ENCODE measurements at places on chromosomes 6 and 20. TPM values are rescaled to one million over a fixed set of nuclear protein-coding genes. Genes with fewer than 3 reads are reported as not detected.

The RHAG gene
- not detected for total RNA-seq

The DAAM2 gene
- 2.5 TPM for total RNA-seq

The FAM209B gene
- total RNA-seq: not detected

GRCh38 chr6:131948692-131949619, 2.2 kb downstream of the CCN2 start:
- H3K36me3 ChIP-seq: peaks cover 19% of the 10 kb centered on the region
- peaks cover 37% of the 10 kb centered on the region for H3K4me1 ChIP-seq
- no peaks in the 10 kb centered on the region for H3K27me3 ChIP-seq

DNA sequence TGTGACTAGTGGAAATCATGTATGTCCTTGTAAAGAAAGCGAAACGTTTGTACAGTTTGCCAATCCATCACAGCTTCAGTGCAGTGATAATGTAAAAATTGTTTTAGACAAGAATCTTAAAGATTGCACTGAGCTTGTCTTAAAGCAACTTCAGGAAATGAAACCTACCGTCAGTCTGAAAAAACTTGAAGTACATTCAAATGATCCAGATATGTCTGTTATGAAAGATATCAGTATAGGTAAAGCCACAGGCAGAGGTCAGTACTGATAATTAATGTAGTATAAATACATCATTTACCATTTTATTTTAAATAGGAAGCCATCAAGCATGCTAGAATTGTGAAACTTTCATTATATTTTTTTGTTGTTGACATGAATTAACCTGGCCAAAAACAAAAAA, 60.9 kb upstream of the SMIM8 start:
- no peak for DNase-seq
- H3K27me3 ChIP-seq: no peaks in the 10 kb centered on the region
- no peak overlapping the region for H3K4me3 ChIP-seq
- peaks cover 4% of the 10 kb centered on the region for H3K36me3 ChIP-seq
- no peak overlapping the region for H3K27ac ChIP-seq

- no peak for DNase-seq
- H3K4me1 ChIP-seq: no peaks in the 10 kb centered on the region
- H3K4me3 ChIP-seq: no peak overlapping the region
- H3K27ac ChIP-seq: no peak overlapping the region
- no peaks in the 10 kb centered on the region for H3K27me3 ChIP-seq
Observed at GRCh38 chr20:50491926-50492634, 18.1 kb upstream of the PTPN1 start.

GRCh38 chr20:40278673-40279072, 410.4 kb downstream of the MAFB start:
- no peak overlapping the region for H3K4me3 ChIP-seq
- peak overlapping the region; percentile 96 for H3K27ac ChIP-seq
- peaks cover 9% of the 10 kb centered on the region for H3K36me3 ChIP-seq
- no peak for DNase-seq

DNA sequence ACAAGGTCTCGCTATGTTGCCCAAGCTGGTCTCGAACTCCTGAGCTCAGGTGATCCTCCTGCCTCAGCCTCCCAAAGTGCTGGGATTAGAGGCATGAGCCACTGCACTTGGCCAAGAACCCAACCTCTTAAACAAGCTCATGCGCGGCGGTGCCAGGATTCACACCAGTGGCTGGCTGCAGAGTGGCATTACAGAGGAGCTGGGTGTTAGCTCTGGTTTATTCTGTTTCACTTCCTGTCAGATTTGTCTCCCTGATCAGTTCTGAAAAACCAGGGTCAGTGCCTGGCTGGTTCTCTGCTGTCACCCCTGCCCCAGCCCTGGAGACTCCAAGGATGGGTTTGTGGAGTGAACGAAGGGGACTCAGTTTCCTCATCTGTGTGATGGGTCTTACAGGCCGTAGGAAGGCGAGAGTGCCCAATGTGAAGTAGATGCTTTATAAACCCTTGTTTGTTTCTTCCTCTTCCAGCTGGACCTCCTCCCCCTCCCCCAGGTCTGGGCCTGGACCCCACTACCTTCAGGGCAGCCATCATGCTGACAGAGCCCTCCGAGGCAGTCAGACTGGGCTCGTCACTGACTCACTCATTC, 63.4 kb downstream of the UBE2V1 start:
- no peaks in the 10 kb centered on the region for H3K36me3 ChIP-seq
- DNase-seq: no peak
- H3K4me3 ChIP-seq: no peak overlapping the region
- no peak overlapping the region for H3K27ac ChIP-seq

DNA sequence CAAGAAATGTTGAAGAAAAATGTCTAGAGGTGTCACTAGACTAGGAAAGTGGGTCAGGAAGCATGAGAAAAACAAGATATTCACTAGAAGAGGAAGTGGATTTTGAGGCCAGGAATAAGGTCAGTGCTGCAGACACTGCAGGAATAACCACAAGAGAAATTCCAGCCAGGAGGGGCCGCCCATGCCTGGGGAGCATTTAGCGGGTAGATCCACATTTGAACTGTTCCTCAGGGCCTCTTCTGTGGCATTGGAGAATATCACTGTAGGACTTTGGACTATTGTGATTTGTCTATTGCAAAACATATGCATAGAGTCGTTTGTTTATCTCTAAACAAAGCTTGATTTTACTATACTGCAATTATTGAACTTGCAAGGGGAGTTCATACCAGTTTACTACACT, 49.6 kb upstream of the CCDC28A start:
- DNase-seq: no peak
- no peaks in the 10 kb centered on the region for H3K27me3 ChIP-seq
- H3K36me3 ChIP-seq: no peaks in the 10 kb centered on the region
- no peaks in the 10 kb centered on the region for H3K4me1 ChIP-seq
- H3K4me3 ChIP-seq: no peak overlapping the region

- H3K36me3 ChIP-seq: no peaks in the 10 kb centered on the region
- H3K27me3 ChIP-seq: no peaks in the 10 kb centered on the region
- DNase-seq: no peak
- H3K4me3 ChIP-seq: no peak overlapping the region
- H3K27ac ChIP-seq: no peak overlapping the region
Observed at GRCh38 chr20:57133926-57134650, 132.4 kb downstream of the BMP7 start.

GRCh38 chr6:138931660-138932059, 56.4 kb downstream of the REPS1 start:
- H3K4me3 ChIP-seq: no peak overlapping the region
- H3K36me3 ChIP-seq: peaks cover 2% of the 10 kb centered on the region
- no peaks in the 10 kb centered on the region for H3K27me3 ChIP-seq
- H3K4me1 ChIP-seq: peaks cover 5% of the 10 kb centered on the region
- H3K27ac ChIP-seq: no peak overlapping the region
- DNase-seq: no peak

- H3K4me1 ChIP-seq: no peaks in the 10 kb centered on the region
- H3K36me3 ChIP-seq: no peaks in the 10 kb centered on the region
- no peaks in the 10 kb centered on the region for H3K27me3 ChIP-seq
- DNase-seq: peak; percentile 78
- H3K4me3 ChIP-seq: no peak overlapping the region
Observed at GRCh38 chr6:95203153-95203754, 374.1 kb upstream of the MANEA start.

DNA sequence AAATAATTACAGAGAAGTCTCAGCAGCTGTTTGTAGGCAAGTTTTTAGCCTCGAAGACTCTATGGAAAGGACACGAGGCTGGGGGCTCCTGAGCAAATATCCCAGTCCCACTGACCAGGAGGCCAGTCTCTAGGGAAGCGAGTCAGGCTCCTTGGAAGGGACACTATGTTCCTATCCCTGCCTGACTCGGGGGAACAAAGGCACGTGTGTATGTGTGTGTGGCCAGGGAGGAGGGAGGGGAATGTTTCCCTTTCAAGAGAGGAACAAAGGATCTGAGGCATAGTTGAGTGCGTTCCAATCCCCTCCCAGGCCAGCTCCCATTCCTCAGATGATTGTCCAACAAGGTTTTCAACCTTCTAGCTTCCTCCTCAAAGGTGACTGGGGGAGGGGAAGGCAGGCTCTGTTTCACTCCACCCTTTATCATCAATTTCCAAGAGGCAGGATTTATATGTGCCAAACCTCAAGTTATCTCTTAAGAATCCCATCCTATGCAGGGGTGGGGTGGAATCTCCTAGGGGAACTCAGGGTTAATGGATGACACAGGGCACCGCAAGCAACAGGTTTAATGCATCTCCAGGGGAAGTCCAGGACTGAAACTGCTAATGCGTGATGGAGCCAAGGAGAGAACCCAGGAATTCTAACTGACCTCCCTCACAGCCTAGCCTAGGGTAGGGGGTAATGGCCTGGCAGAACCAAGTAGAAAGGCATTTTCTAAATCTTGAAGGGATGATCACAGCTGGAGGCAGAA, 9.9 kb downstream of the BCL2L1 start:
- H3K27ac ChIP-seq: peak overlapping the region; percentile 84
- H3K4me3 ChIP-seq: peak overlapping the region; percentile 39
- peaks cover 79% of the 10 kb centered on the region for H3K4me1 ChIP-seq
- H3K27me3 ChIP-seq: no peaks in the 10 kb centered on the region

- no peak for DNase-seq
- no peaks in the 10 kb centered on the region for H3K4me1 ChIP-seq
- no peak overlapping the region for H3K27ac ChIP-seq
- no peaks in the 10 kb centered on the region for H3K36me3 ChIP-seq
Observed at GRCh38 chr6:75449630-75450206, 43.9 kb downstream of the FILIP1 start.

- H3K4me1 ChIP-seq: peaks cover 15% of the 10 kb centered on the region
- H3K36me3 ChIP-seq: no peaks in the 10 kb centered on the region
- H3K27ac ChIP-seq: no peak overlapping the region
Observed at GRCh38 chr6:42154461-42155209, 12.2 kb upstream of the C6orf132 start.

- no peak overlapping the region for H3K4me3 ChIP-seq
- H3K27me3 ChIP-seq: no peaks in the 10 kb centered on the region
- peaks cover 7% of the 10 kb centered on the region for H3K4me1 ChIP-seq
- DNase-seq: peak; percentile 32
Observed at GRCh38 chr6:145427232-145427631, 308.1 kb downstream of the EPM2A start.

- H3K36me3 ChIP-seq: no peaks in the 10 kb centered on the region
- H3K4me1 ChIP-seq: no peaks in the 10 kb centered on the region
- no peak for DNase-seq
- no peak overlapping the region for H3K27ac ChIP-seq
- no peaks in the 10 kb centered on the region for H3K27me3 ChIP-seq
Observed at GRCh38 chr6:101918471-101918870, 525.0 kb downstream of the GRIK2 start.

DNA sequence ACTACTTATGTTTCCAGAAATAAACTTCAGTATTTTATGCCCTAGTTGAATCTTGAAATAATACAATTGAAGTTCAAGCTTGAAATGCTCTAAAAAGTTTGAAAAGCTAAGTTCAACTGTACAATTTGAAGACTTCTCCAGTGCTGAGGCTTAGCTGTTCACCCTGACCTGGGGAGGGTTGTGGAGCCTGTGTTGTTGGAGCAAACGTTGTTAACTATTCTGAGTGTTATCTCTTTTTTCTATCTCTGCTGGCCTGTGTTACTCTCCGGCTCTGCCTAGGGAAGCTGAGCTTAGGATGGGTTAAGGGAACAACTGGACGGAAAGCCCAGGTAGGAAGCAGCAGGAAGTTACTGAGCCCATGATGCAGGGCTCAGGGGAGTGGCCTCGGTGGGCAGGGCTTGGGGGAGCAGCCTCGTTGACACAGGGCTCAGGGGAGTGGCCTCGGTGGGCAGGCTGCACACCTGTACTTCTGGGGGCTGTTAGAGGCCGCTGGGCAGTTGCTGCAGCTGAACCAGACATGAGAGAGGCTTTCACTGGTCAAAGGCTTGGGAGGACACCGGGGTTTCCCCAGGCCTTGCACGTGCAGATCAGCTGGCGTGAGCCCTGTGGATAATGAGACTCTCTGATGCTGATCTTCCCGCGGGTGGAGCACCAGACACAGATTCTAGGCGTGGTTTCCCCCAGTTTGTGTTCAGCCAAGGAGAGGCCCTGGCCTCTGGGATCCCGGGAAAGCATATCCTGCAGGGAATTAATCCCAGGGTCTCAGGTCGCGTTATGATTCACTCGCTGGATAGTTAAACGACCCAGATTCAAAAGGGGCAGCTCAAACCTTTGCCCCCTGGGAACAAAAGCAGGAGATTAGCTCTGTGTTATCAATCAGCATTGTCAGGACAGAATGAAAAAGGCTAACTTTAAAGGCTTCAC, 58.9 kb downstream of the ERMARD start:
- peaks cover 7% of the 10 kb centered on the region for H3K4me1 ChIP-seq
- H3K36me3 ChIP-seq: no peaks in the 10 kb centered on the region
- H3K4me3 ChIP-seq: no peak overlapping the region
- no peaks in the 10 kb centered on the region for H3K27me3 ChIP-seq
- DNase-seq: peak; percentile 65

- DNase-seq: no peak
- H3K4me3 ChIP-seq: no peak overlapping the region
- H3K36me3 ChIP-seq: peaks cover 4% of the 10 kb centered on the region
- no peaks in the 10 kb centered on the region for H3K27me3 ChIP-seq
- no peak overlapping the region for H3K27ac ChIP-seq
- no peaks in the 10 kb centered on the region for H3K4me1 ChIP-seq
Observed at GRCh38 chr20:23399568-23400241, 21.6 kb downstream of the NAPB start.

- H3K27ac ChIP-seq: no peak overlapping the region
- H3K36me3 ChIP-seq: no peaks in the 10 kb centered on the region
- DNase-seq: no peak
- no peaks in the 10 kb centered on the region for H3K4me1 ChIP-seq
- no peak overlapping the region for H3K4me3 ChIP-seq
Observed at GRCh38 chr20:10705801-10706459, 32.1 kb upstream of the JAG1 start.

GRCh38 chr6:37971711-37972390, 152.3 kb downstream of the ZFAND3 start:
- no peak overlapping the region for H3K4me3 ChIP-seq
- no peak overlapping the region for H3K27ac ChIP-seq
- no peaks in the 10 kb centered on the region for H3K27me3 ChIP-seq
- peaks cover 3% of the 10 kb centered on the region for H3K4me1 ChIP-seq
- H3K36me3 ChIP-seq: 0 out of 2 replicates have a peak, but pooled peaks cover 3% of the 10 kb centered on the region
- DNase-seq: no peak

- no peak for DNase-seq
- H3K4me1 ChIP-seq: peaks cover 9% of the 10 kb centered on the region
- no peaks in the 10 kb centered on the region for H3K27me3 ChIP-seq
- H3K36me3 ChIP-seq: peaks cover 53% of the 10 kb centered on the region
- H3K4me3 ChIP-seq: no peak overlapping the region
- H3K27ac ChIP-seq: no peak overlapping the region
Observed at GRCh38 chr20:47235853-47236638, 120.5 kb downstream of the ZMYND8 start.

DNA sequence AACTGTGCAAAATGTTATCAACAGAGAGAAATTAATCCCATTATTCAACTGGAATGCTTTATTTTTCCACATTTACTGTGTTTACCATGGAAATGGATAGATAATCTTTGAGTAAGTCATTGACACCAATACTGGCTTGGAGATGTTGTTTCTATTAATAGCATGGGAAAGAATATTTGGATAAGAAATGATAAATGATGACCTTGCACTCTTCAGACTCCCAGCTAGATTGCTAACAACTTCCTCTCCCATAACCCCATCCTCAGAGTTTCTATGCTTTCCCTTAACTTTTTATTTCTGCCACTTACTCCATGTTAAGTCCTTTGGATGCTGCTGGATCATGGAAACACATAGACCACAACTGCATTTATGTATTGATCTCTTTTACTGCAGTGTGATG, 182.5 kb downstream of the FNDC1 start:
- no peak overlapping the region for H3K27ac ChIP-seq
- DNase-seq: no peak
- H3K4me3 ChIP-seq: no peak overlapping the region
- no peaks in the 10 kb centered on the region for H3K27me3 ChIP-seq
- no peaks in the 10 kb centered on the region for H3K36me3 ChIP-seq

- H3K27ac ChIP-seq: no peak overlapping the region
- no peak overlapping the region for H3K4me3 ChIP-seq
- no peaks in the 10 kb centered on the region for H3K27me3 ChIP-seq
- no peaks in the 10 kb centered on the region for H3K4me1 ChIP-seq
- no peaks in the 10 kb centered on the region for H3K36me3 ChIP-seq
- DNase-seq: no peak
Observed at GRCh38 chr6:65771946-65772345, 64.9 kb upstream of the EYS start.
